ENCODE measurements at places on chromosomes 6 and 20.

- no peak for DNase-seq
Measured at GRCh38 chr6:113103634-113104361, 753.3 kb upstream of the MARCKS start.

GRCh38 chr20:50077818-50078601 is 34.9 kb downstream of the UBE2V1 start:
- DNase-seq = no peak

DNA sequence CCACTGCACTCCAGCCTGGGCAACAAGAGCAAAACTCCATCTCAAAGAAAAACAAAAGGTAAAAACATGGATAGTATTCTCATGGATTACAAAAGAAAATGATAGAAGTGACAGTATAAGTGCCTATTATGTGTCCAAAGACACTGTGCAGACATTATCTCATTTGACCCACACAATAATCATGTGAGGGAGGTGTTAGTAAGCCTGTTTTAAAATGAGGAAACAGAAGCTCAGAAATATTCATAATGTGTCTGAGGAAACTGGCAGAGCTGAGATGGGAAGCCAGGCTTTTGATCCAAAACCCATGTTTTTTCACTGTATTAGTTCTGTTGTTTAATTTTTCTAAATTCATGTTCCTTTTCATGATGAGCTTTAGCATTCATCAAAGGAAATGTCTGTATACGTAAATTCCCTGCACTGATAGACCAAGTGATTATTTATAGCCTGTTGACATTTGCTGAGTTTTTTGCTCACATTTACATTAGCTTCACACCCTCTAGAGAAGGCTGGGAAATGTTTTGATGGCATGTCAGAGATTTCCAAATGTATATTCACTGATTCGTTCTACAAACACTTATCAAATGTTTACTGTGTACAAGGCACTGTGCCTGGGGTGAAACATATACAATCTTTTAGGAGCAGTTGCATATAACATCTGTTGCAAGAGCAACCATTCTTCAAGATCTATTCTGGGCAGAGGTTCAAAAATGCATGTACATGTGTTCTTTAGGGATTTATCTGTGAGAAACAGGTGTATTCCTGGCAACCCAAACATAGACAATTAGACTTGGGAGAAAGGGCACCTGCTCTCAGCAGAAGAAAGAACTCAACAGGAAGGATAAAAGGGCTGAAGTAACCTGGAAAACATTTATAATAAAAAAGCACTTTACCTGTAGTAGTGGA is 331.5 kb downstream of the SAMD5 start:
- no peak for DNase-seq

- DNase-seq = no peak
Measured at GRCh38 chr6:142551274-142551811, 249.5 kb downstream of the ADGRG6 start.

GRCh38 chr6:70219943-70220613 is 82.8 kb downstream of the COL9A1 start:
- no peak for DNase-seq

DNA sequence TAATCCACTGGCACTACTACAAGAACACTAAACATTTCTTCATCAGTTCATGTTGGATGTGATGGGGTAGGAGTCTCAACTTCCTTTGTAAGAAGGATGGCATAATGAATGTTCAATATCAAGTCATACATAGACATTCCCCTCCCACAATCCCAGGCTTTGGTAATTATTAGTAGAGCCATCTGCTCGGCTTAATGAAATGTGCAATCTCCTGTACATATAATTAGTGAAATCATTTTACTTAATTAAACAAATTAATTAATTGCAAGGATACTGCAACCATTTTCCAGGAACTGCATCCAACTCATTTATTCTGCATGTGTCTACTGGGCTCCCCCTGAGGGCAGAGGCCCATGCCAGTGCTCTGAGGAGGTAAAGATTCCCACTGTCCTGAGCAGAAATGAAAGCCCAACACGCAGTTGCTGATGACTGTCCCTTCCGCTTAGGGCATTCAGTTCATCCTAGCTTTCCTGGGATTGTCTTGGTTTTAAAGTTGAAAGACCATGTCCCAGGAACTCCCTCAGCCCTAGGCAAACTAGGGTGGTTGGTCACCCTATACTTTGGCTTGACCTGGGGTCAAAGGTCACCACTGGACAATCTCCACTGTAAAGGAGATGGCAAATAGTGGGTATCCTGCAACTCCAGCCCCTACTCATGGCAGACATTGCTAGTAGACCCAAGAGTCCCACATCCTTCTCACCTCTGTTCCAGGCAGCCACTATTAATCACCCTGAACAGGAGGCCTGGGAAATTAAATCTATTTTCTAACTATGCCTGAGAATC is 109.8 kb downstream of the TRERF1 start:
- DNase-seq = no peak

DNA sequence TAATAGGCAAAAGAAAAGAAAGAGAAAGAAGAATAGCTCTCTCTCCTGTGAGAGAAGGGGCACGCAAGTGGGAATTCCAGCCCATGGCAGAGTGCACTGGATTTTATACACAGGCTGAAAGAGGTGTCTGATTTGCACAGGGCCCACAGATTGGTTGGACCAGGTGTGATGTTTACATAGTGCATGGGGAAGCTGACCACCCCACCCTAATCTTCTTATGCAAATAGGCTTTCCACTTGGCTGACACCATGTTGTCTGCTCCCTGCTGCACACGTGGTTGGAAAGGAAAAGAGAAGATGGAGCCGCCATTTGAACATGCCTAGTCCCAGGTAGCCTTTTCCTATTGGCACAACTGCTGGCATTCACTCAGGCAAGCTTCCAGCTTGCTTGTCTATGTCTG is 20.2 kb downstream of the MICA start:
- DNase-seq = no peak

DNA sequence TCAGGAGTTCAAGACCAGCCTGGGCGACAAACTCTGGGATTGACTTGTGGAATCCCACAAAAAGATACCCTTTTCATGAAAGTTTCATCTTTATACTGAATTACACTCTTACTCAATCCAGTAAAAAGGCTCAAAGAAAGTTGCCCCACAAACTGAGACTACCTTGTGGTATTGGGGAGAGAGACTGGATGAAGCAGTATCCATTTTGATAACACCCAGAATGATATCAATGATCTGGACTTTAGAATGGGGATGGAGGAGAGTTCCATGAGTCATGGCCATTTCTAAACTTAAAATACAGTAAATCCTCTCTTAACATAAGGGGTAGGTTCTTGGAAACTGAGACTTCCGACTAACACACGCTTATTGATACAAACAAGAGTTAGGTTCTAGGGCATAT is 4.7 kb downstream of the STAU1 start:
- DNase-seq = no peak

DNA sequence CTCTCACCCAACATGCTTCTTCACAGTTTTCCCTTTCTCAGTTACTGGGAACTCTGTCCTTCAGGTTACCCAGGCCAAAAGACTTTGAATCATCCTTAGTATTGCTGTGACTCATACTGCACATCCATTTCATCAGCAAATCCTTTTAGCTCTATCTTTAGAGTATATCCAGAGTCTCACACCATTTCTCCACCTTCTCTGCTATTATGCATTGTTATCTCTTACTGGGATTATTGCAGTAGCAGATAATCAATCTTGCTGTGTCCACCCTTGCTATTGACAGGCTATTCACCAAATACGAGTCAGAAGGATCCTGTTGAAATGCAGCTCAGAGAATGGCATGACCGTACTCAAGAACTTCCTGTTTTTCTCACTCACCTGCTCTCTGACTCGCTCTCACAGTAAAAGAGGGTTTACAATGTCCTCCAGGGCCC is 57.3 kb downstream of the BCKDHB start:
- peak; percentile 33 for DNase-seq

- DNase-seq = no peak
Measured at GRCh38 chr6:63943826-63944225, 308.2 kb downstream of the PHF3 start.

GRCh38 chr6:28263922-28264321 is 3.0 kb upstream of the ZSCAN26 start:
- no peak for DNase-seq

- DNase-seq = no peak
Measured at GRCh38 chr6:78192057-78192456, 539.2 kb downstream of the MEI4 start.

- DNase-seq = no peak
Measured at GRCh38 chr20:9287826-9288225, 218.9 kb downstream of the PLCB4 start.

DNA sequence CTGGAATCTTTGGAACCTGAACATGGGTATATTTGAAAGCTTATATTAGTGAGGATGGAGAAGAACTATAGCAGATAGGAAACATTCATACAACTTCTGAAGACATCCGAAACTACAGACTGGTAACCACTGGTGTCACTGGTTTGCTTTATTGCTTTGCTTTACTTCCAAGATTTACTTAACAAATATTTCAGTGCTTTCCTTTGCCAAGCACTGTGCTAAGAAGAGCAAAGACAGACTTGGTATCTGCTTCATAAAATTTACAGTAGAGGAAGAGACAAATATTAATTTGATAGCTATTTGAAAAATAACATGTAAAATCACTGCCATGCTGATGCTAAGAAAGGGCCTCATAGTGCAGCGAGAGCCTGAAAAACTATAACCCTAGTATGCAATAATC is 1.8 kb downstream of the TPD52L1 start:
- DNase-seq = no peak

DNA sequence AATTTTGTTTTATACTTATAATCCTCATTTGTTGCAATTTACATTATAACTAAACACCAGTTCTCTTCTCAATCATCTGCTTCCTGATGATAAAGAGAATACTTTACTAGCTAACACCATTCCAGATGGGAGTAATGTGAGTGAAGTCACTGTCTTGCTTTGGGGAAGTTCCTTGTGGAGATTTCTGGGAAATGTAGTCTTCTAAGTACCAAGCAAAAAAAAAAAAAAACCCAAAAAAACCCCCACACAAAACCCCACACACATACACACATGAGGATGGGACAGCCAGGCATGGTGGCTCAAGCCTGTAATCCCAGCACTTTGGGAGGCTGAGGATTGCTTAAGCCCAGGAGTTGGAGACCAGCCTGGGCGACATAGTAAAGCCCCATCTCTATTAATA is 2.2 kb upstream of the SNPH start:
- DNase-seq = peak; percentile 7

DNA sequence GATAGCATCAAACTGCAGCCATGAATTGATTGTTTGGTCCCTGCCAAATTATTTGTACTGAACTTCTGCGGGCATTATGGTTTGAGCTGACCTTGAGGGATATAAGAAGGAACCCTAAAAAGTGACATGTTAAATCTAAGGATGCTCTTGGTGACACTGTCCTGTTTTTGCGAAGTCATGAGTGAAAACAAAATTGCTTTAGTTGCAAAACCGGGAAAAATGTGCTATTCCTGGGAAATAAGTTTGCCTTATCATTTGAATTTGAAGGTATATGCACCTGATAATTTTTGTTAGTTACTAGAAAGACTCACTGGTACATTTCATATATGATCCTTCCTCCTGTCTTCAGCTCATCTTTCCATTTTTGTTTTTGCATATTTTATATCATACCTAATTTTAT is 7.8 kb downstream of the KIAA0408 start:
- DNase-seq = no peak

GRCh38 chr6:153023977-153024708 is 21.6 kb upstream of the MTRF1L start:
- peak; percentile 86 for DNase-seq

DNA sequence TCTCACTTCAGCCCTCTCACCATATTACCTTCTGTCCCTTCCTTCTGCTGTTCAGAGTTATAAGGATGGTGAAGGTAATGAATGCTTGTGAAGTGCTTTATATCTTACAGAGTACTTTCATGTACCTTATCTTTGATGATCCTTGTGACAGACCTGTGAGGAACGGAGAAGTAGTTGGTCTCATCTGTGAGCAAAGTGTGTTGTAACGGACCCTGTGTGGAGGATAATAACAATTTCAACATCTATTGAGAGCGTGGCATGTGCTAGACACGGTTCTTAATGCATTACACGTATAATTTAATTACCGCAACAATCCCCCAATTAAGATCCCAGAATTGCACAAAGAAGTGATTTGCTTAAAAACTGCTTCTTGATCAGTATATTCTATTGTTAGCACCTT is 124.6 kb downstream of the ANKS1A start:
- DNase-seq = no peak

GRCh38 chr20:61555566-61555965 is 303.5 kb downstream of the CDH4 start:
- DNase-seq = no peak

- no peak for DNase-seq
Measured at GRCh38 chr6:64930681-64931080, 776.3 kb downstream of the EYS start.

GRCh38 chr6:13493147-13493546 is 5.7 kb upstream of the GFOD1 start:
- no peak for DNase-seq

Measured in KBM-7 (cell line).